T47D (cell line): ENCODE measurements at places on chromosomes 11 and 22.

- DNase-seq, result no peak
Observed at GRCh38 chr11:26997378-26997777, 3.5 kb downstream of the FIBIN start.

GRCh38 chr11:6755303-6755952, 16.3 kb downstream of the OR2AG2 start:
- peak; percentile 25 for DNase-seq

DNA sequence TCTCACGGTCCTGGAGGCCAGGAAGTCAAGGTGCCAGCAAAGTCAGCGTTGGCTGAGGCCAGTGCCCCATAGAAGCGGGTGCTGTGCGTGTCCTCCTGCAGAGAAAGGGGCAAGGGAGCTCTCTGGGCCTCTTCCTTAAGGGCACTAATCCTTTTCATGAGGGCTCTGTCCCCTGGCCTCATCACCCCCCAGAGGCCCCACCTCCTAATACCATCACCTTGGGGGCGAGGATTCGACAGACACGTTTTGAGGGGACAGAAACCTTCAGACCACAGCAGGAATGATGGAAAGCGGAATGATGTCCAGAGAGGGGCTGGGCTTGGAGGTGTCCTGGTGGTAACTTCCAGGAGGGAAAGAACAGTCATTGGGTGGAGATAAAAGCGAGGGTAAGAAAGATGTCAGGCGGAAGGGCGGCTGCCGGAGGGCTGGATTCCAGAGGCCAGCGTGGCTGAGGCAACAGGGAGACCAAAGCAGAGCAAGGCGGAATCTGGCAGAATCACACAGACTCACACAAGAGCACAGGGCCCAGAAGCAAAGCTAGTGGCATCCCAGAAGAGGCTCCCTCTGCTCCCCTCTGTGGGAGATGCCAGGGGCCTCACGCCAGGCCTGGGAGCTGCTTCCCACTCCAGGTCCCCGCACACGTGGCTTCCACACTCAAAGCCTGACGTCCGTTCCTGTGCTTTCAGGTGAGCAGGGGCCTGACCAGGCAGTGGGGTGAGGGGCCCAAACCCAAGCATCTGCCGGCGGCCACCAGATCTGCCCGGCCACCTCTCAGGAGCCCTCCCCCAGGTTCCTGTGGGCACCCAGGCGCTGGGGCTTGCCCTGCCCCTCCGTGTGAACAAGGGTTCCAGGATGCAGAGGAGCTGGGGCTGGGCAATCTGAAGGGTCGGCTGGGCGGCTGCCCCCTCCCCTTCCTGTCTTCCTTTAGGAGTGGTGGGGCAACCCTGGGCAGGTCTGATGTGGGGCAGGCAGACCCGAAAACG, 784.5 kb downstream of the BRD1 start:
- DNase-seq, result no peak

GRCh38 chr11:122344215-122344614, 228.2 kb upstream of the BLID start:
- DNase-seq, result no peak

GRCh38 chr11:31535479-31535878, 25.9 kb downstream of the ELP4 start:
- DNase-seq, result no peak

- no peak for DNase-seq
Observed at GRCh38 chr11:103317118-103317517, 207.9 kb downstream of the DYNC2H1 start.

GRCh38 chr11:46278387-46279125, 1.1 kb downstream of the CREB3L1 start:
- no peak for DNase-seq

- no peak for DNase-seq
Observed at GRCh38 chr22:40789131-40789530, 30.0 kb downstream of the SLC25A17 start.

DNA sequence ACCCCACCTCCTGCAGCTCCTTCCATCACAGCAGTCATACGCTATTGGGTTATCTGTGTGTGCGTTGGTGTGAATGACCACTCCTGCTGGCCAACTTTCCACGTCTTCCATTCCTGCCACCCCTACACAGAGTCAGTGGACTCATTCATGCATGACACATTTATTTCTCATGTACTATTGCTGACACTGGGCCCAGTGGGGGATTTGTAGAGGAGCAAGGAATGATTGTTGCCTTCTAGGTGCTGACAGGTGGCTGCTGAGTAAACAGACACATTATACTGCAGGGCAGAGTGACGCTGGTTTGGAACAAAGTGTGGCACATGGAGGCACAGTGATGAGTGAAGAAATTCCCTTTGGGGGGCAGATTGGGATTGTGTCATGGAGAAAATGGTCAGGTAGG, 113.9 kb downstream of the CCDC81 start:
- no peak for DNase-seq

DNA sequence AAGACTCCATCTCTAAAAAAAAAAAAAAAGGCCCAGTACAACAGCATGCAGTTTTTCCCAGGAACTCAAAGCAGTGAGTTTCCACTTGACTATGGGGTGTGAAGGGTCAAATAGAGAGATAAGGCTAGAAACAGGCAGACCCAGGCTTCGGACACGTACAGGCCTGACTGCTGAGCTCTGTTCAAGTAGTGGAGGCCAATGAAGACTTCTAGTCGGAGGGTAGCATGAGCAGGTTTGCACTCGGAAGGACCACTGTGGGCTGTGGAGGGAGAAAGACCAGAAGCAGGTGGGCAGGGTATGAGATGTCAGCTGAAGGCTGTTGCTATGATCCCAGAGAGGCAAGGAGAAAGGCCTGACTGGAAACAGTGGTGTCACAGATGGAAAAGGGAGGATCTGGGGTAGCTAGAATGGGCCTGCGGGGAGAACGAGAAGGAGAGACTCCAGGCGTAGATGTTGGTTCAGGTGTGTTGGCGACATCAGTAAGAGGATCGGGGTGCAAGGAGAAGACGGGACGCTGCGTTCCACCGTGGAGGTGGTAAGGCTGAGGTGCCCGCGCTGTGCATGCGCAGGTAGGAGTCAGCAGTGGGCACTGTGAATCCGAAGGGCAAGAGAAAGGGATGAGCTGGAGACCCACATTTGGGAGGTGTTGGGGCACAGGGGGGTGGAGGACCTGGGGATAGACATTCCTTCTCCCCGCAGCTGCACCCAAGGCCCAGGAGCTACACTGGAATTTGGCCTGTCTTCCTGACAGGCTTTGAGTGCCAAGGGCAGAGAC, 49.4 kb upstream of the RAB1B start:
- DNase-seq, result no peak

DNA sequence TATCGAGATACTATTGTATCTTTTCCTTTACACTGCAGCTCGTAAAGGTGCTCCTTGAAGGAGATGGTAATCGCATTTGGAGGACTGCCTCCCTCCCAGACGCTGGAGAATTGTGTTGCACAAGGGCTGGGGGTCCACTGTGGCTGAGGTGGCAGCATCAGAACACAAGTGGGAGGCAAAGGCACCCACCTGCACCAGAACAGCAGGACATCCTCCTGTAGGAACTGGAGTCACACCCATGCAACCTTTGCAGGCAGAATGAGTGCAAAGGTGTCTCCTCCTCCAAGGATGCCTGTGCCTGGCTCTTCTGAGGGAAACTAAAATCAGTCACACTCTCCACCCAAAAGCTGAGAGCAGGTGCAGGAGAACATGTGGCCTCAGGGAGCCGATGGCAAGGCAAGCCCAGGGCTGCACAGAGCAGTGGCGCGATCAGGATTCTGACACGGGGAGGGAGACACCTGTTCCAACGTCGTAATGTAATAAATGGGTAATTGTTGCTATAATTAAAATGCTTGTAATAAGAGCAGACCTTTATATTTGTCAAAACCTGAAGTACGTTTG, 1501.4 kb downstream of the TBC1D22A start:
- DNase-seq, result no peak

GRCh38 chr22:45235101-45235777, 5.5 kb downstream of the KIAA0930 start:
- no peak for DNase-seq

DNA sequence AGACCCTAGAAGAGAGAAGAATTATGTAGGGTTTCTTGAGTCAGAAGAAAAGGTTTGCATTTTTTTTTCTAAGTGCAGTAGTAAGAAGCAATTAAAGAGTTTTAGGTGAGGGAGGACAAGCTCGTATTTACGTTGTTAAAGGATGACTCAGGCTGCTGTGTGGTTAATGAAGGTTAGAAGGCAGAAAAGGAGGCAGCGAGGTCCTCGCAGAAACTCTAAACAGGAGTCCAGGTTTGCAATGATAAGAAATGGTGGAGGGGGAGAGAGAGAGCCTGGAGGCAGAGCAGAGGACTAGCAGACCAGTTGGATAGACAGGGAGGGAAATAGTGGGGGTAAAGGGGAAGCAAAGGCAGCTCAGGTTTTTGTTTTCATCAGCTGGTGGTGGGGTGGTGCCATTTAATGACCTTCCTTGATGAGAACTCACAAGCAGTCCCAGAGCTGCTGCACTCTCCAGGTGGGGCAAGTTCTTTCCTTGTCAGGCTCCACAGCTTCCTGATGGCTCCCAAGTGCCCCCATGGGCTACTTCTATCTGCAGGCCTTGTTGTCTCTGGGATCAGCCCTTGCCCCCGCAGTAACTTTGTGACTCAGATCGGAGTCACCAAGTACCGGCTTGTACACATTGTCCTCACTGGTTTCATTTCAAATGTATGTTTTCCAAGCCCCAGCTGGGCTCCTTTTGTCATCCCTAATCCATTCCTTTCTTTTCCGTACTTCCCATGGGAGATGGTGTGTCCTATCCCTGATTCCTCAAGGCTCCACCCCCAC, 8.3 kb upstream of the INSC start:
- DNase-seq, result no peak

DNA sequence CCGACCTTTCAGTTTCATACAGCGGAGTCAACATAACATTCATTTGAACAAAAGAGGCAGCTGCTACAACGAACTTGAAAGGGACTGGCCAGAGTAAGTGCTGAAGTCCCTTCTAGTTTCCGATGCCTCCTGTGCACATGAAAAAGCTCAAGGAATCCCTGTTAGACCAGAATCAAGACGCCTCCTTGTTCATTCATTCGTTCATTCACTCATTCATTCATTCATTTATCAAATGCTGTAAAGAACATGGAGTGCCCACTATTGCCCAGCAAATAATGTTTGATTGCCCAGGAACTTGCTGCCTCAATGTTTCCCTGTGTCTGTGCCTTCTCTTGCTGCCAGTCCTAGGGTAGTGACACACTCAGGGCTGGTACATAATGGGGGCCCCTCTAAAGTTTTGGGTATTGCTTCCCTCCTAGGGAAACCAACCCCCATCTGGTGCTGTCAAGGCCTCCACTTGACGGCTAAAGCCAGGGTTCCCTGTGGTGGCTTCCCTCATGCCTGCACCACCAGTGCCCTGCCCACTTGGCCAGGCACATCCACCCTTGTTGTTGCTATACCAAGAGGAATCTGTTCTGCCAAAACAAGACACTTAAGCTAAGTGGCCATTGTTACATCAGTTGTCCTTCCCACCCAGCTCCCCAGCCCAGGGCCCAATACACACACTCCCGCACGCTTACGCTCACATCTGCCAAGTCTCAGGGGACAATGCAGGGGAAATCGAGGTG, 3.8 kb downstream of the TMPRSS13 start:
- no peak for DNase-seq

- no peak for DNase-seq
Observed at GRCh38 chr11:121499405-121499804, 46.6 kb upstream of the SORL1-AS1 start.
